GM13976 (cell line): ENCODE measurements at places on chromosomes 6 and 20.

DNA sequence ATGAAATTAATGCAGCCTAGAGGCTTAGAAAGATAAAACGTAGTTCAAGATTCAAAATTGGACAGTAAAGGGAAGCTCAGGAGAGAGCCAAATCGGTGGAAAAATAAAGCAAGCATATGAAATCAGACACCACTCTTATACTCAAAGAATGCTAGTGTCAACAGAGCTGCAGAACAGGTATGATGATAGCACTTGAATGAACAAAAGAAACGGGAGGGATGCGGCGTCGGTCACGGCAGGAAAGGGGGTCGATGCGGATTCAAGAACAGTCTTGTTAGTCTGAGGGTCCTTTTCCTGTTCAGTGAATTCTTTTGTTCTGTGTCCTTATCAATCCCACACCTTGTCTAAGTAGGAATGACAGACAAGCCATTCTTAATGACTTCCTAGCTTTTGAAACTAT lies 114.4 kb downstream of the FOXC1 start:
- DNase-seq, result no peak

- no peak for DNase-seq
Measured at GRCh38 chr6:75397656-75398465, 95.7 kb downstream of the FILIP1 start.

DNA sequence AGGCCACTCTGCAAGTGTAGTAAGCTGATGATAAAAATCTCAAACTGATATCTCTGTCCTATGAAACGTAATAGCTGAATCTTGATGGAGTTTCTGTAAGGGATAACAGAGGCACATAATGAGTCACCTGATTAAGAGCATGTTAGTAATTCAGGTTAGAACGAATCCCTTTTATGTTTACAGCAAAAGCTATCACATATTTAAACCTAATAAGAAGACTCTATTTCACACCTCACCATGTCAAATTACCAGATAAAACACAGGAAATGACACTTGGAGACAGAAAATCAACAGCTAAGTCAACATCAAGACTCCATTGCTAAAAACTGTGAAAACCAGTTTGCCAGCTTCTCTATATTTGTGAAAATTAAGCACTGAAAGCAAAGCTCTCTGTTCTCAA lies 11.8 kb downstream of the CST7 start:
- DNase-seq, result no peak

DNA sequence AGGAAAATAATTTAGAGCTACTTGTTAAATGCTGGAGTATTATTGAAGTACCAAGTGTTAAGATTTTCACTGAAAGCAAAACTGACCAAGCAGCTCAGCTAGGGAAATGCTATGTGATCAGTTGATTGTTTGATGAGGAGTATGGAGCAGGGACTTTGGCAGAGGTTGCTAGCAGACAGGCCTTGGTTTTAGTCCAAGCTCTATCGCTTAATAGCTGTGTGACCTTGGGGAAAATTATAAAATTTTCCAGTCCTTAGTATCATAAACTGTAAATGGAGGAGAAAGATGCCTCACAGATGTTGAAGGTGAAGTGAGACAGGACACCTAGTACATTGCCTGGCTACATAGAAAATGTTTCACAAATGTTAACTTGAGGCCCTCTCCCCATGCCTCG lies 136.6 kb downstream of the MTHFD1L start:
- DNase-seq, result no peak

DNA sequence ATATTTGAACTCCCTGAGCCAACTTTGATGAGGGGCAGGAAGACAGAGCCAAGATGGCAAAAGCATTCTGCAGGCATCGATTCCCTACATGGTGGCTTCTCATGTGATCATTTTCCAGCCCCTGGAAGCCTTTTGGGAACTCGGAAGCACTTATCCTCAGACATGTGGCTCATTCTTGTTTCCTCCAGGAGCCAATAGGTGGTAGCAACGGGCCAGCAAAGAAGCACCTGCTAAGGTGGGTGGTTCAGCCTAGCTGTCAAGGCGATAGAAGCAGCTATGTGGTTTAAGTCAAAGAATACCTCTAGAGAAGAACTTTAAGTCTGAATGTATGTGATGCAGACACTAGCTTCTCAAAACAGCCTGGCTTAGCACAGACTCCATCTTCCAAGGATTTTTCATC lies 64.9 kb upstream of the PAX1 start:
- peak; percentile 23 for DNase-seq

GRCh38 chr20:38253571-38253970 lies 7.0 kb downstream of the KIAA1755 start:
- no peak for DNase-seq

DNA sequence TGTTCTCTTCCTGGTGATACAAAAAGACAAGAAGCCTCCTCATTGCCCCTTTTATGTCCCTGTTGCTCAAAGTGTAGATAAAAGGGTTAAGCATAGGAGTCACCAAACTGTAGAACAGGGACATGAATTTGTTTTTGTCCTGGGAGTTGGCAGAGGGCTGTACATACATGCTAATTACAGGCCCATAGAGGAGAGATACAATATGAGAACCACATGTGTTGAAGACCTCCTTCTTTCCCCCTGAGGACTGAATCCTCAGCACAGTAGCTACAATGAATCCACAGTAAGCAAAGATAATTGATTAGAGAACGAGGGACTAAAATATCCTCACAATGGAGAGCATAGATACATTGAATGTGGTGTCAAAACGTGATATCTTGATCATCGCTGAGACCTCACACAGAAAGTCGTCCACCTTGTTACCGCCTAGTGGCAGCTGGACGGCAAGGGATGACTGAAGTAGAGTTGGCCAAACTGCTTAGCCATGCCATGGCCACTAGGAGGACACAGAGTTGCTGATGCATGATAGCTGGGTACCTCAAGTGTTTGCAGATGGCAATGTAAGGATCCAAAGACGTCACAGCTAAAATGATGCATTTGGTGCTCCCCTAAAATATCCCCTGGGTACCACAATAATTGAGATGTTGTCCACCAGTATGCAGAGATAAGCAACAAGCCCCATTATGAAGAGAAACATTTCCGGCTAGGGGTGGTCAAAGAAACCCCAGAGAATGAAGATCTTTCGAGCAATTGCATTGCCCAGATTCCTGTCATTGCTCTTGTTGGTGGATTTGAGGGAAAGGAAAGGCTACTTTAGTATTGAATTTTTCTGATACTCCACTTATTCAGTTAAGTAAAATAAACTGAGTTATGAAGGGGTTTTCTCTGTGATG lies 15.0 kb downstream of the OR2B3 start:
- peak; percentile 26 for DNase-seq

DNA sequence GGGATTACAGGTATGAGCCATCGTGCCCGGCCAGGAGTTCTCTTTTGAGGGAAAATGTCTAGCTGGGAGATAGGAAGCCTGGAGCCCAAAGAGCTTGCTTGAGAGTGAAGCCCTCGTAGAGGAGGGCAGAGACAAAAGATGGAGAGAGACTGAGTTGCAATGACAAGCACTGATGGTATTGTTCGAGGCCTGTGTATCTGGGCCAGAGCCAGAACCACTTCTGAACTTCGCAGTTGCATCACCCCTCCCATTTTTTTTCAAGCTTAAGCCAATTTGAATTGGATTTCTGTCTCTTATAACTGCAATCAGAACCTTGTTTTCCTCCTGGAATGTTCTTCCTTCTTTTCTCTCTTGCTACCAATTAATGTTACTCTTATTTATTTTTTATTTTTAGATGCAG lies 83.1 kb downstream of the KCNB1 start:
- DNase-seq, result no peak

- peak; percentile 89 for DNase-seq
Measured at GRCh38 chr20:37406010-37406998, 60.4 kb downstream of the SRC start.

GRCh38 chr20:23115822-23116221 lies 29.7 kb upstream of the CD93 start:
- DNase-seq, result peak; percentile 58

DNA sequence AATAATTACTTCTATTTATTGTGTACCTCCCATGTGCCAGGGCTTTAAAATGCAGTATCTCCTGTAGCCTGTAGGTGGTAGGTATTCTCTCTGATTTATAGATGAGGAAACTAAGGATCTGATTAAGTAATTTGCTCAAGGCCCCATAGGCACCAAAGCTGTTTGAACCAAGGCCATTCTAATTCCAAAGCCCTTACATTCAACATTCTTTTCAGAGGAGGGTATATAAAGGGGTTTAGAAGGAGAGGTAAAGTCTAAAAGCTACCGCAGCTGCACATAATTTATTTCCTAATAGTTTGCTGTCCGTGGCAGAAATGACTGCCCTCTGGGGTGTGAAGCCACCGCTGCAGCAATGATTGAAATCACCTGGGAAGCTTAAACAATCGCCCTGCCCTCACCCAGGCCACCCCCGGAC lies 95.0 kb upstream of the FAM8A1 start:
- DNase-seq, result no peak

DNA sequence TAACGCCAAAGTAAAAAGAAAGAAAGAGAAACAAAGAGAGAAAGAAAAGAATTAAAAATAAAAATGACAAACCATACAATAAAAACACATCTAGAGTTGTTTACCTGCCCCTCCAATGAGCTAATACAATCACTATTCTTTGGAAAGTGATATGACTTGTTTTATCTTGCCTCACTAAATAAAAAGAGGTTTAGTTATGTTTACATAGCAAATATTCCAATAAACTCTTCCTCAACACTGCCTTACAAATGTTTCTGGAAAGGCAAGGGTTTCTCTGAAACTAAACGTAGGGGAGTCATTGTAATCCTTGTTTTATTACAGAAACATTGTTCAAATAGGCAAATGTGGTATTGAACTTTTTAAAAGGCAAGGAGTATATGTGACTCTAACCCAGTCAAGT lies 396.2 kb downstream of the EPM2A start:
- DNase-seq, result no peak
